Trophoblast cell (in vitro differentiated cells and primary cell): ENCODE measurements at places on chromosomes 1 and 21.
A peak's percentile ranks its signal among the peaks of the same experiment; 100 is the strongest.

DNA sequence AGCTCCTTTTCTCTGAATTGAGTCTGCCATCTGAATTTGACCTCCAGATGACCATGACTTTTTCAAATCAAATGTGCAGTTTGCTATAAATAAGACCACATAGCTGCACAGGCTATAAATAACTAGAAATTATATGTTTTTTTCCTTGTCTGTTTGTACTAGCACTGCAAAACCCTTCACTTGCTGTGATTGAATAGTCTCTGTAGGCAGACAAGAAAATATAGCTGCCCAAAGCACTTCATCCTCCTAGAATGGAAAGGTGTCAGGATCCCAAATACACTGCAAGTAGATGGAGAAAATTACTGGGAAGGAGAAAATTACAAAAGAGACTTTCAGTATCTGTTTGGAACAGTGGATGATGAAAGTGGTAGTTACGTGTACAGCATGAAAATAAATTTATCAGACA is 175.8 kb downstream of the APP start:
- DNase-seq = no peak

DNA sequence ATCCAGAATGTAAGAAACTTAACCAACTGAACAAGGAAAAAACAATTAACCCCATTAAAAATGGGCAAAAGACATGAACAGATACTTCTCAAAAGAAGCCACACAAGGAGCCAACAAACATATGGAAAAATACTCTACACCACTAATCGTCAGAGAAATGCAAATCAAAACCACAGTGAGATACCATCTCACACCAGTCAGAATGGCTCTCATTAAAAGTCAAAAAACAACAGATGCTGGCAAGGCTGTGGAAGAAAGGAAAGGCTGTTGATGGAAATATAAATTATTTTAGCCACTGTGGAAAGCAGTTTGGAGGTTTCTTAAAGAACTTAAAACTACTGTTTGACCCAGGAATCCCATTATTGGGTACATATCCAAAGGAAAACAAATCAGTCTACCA is 51.2 kb downstream of the RGS4 start:
- DNase-seq = no peak

DNA sequence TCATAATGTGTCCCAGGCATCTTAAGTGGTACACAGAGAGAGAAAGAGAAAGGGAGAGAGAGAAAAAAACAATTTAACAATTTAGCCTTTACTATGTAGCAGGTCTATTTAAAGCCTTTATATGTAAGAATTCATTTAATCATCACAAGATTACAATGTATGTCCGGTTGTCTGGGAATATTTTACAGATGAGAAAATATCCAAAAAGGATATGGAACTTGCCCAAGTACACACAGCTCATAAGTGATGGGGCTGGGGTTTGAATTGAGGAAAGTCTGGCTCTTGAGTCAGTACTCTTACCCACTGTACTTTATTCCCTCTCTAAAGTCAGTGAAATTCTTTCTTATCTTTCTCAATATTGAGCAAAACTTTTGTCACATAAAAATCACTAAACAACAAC is 104.6 kb downstream of the LYPLAL1 start:
- no peak for DNase-seq

- no peak for DNase-seq
These were observed 14.3 kb upstream of the KRTAP19-8 start for GRCh38 chr21:31052489-31053142.

DNA sequence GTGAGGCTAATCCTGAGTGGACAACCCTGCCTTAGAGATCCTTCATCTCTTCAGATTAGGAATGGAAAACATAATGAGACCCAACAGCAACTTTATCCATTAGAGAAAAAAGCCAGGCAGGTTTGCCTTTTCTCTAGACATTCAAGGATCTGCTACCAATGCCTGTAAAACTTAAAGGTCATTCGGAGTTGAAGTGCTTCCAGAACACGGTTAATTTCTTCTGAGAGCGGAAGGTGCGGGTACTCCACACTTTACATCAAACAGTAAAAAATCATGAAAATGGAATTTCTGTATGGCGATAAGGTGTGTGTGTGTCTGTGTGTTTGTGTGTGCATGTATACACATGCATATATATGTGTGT is 65.2 kb upstream of the PRKACB start:
- DNase-seq = no peak

GRCh38 chr1:27476237-27476636 is 13.7 kb downstream of the WASF2 start:
- no peak for DNase-seq

DNA sequence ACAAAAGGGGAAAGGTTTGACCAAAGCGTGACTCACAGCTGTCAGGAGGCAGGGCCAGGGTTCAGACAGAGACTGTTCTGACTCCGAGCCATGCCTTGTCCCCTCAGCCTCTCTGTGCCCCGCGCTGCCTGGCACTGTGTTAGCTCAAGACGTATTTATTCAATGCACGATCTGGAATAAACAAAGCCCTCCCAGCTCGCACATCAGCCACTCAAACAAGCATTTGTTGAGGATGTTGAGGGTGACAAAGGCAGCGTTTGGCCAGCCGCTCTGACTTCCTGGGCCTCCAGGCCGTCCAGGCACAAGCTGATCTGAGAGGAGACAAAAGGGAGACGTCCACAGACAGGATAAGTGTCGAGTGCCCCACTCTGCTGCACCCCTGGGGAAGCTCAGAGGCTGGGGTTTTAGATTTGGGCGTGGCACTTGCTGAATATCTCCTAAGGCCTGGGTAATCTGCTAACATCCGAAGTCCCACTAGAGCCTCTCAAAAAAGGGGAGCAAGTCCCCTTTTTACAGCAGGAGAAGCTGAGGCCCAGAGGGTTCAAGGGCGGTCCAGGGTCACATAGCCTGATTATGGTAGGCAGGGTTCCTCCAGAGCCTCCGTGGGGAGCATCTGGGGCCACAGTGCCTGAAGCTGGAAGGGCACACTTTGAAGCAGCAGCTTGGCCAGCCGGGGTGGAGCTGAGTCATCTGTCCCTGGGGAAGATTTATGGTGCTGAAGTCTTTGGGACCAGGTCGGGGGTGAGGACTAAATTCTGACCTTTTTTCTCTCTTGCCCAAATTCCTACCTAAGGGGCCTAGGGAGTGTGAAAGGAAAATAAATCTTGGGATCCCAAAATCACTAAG is 95.9 kb downstream of the SPSB1 start:
- no peak for DNase-seq

- DNase-seq = peak; percentile 45
These were observed 9.1 kb upstream of the MTFR1L start for GRCh38 chr1:25810341-25811299.

GRCh38 chr1:2448098-2448445 is 28.0 kb upstream of the PLCH2 start:
- no peak for DNase-seq

DNA sequence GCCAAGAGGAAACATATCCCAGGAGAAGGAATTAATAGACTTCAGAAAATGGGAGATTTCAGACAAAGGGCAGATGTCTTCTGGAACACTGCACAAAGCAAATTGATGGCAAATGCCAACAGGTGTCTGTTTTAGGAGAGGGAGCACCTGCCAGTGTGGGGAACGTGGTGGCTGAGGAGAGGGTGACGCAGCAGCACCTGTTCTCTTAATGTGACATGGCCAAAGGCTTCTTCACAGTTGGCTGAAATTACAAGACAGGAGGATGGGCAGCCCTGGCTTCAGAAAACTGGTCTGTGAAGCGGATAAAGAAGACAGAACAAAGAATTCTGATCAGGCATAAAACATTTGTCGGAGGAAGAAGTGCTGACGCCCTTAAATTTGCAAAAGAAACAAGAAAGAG is 178.7 kb upstream of the RUNX1 start:
- DNase-seq = no peak

DNA sequence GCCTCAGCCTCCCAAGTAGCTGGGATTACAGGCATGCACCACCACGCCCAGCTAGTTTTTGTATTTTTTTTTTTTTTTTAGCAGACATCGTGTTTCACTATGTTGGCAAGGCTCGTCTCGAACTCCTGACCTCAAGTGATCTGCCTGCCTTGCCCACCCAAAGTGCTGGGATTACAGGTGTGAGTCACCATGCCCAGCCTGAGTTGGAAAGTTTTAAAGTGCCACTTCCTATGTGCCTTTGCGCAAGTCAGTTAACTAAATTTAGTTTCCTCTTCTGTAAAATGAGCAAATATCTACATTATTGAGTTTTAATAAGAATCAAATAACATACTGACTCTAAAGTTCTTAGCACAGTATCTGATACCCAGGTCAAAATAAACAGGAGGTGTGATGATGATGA is 12.4 kb downstream of the SLC19A2 start:
- no peak for DNase-seq

GRCh38 chr1:150968491-150968890 is 6.1 kb downstream of the CERS2 start:
- DNase-seq = no peak

- DNase-seq = no peak
These were observed 75.5 kb downstream of the HIVEP3 start for GRCh38 chr1:41842993-41843755.

DNA sequence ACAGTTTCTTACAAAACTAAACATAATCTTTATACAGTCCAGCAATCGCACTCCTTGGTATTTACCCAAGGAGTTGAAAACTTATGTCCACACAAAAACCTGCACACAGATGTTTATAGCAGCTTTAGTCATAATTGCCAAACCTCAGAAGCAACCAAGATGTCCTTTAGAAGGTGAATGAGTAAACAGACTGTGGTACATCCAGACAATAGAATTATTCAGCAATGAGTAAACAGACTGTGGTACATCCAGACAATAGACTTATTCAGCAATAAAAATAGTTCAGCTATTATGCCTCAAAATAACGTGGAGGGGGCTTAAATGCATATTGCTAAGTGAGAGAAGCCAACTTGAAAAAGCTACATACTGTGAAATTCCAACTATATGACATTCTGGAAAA is 87.0 kb upstream of the GALNT2 start:
- DNase-seq = no peak

- DNase-seq = no peak
These were observed 3.3 kb downstream of the WNT3A start for GRCh38 chr1:228009828-228010775.

- no peak for DNase-seq
These were observed 1.7 kb upstream of the TFF3 start for GRCh38 chr21:42316891-42317290.

DNA sequence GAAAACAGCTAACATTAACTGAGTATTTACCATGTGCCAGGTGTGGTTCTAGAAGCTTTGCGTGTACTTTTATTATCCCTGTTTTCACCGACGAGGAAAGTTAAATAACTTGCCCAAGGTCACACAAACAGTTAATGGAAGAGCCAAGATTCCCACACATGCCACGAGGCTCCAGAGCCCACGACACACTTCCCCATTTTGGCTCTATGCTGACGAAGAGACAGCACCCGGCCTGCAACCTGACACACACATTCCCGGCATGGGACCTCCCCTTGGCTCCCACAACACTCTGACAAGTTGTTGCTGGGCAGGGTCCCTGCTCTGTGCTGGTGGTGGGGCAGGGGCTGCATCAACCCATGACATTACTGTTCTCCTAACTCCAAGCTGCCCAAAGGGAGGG is 52.8 kb downstream of the RAP1GAP start:
- DNase-seq = no peak

DNA sequence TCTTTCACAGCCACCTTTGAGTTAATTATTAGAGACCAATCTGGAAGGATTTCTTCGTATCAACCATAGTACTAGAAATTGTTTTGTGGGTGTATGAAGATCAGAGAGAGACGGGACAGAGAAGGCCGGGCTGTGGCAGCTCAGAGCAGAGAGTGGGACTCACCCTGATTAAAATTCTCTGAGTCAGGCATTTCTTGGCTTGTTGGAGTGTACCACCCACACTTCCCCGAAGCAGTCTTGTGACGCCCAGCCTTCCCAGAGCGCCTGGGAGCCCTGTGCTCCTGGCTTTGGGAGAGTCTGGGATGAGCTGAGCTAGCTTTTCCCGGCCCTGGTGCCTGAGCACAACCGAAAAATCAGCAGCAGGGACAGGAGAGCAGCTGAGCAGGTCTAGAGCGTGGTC is 19.4 kb downstream of the PLEKHM2 start:
- DNase-seq = peak; percentile 36

DNA sequence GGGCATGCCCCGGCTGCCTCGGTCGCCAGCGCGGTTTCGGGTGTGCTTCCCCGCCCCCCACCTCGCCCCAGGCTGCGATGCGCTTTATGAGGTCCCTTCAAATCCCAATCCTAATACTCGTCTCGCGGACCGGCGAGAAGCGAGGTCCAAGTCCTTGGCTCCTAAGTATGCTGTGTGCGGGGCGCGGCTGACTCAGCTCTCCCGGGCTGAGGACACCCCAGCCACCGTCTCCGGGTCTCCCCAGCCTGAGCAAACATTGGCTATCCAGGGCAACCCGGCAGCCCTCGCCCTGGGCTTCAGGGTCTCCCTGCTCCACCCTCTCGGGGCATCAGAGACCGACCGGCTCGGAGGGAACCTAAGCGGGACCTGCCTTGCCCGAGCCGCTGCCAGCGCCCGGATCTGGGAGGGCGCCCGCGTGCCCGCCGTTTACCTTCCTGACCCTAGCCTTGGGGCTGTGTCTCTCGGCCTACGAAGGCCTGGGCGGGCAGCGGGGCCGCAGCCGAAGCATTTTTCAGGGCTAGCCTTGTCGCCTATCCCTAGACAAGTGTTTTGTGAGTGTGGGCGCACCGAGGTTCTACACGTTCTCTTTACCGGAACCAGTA is 1.2 kb downstream of the ITPKB start:
- DNase-seq = no peak

DNA sequence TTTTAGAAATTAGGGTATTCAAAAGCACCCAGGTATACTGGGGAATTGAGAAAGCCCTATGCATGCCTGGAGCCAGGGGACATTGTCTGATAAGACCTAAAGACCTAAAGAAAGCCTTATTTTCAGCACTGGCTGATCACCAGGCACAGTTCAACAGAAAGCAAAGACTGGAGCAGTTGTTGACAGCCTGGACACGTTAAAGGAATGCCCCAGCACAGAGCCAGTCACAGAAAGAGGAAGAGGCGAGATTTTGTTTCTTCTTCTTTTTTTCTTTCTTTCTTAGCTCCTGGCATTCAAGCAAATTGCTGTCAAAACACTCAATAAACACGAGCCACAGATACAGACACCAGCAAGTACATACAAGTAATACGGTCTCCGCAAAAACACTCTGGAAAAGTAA is 40.4 kb downstream of the RNF187 start:
- no peak for DNase-seq

- DNase-seq = no peak
These were observed 17.8 kb upstream of the MAST2 start for GRCh38 chr1:45785583-45785982.

DNA sequence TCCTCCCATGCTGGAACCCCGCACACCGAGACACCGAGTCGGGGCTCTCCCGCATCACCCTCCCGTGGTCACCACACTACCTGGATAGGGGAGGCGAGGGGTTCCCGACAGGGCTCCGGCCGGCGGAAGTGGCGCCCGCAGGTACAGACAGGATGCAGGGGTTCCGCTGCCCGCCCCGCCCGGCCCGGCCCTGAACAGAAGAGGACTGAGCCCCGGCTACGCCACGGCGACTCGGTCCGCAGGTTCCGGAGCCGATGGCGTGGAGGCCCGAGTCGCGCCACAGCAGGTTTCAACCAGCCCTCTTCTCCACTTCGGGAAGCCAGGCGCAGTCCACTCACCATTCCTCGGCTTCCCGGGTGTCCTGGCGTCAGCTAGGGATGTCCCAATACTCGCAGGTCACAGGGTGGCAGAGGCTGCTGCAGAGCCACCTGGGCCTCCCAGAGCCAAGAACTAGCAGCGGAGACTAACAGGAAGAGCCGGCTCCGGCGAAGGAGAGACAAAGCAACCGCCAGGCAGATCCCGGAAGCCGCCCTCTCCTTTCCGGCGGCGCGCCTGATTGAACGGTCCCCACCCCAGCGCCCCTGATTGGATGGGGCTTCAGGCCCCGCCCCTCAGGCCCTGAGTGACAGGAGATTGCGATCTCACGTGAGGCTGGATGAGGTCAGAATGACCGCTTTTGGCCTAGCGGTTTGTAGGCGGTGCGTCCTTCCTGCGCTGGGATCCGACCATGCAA is at the start of gene ZNF669:
Gene ZNF669 (minus strand): TSS at position 498 of the 733 bp plus-strand sequence. CDS start 157 bp downstream, at position 341.
- DNase-seq = peak; percentile 99
